Esophagus squamous epithelium (tissue), 5 donors: ENCODE measurements at places on chromosomes 11 and 22. TPM values are rescaled to one million over a fixed set of nuclear protein-coding genes. Genes with fewer than 3 reads are reported as not detected.

DNA sequence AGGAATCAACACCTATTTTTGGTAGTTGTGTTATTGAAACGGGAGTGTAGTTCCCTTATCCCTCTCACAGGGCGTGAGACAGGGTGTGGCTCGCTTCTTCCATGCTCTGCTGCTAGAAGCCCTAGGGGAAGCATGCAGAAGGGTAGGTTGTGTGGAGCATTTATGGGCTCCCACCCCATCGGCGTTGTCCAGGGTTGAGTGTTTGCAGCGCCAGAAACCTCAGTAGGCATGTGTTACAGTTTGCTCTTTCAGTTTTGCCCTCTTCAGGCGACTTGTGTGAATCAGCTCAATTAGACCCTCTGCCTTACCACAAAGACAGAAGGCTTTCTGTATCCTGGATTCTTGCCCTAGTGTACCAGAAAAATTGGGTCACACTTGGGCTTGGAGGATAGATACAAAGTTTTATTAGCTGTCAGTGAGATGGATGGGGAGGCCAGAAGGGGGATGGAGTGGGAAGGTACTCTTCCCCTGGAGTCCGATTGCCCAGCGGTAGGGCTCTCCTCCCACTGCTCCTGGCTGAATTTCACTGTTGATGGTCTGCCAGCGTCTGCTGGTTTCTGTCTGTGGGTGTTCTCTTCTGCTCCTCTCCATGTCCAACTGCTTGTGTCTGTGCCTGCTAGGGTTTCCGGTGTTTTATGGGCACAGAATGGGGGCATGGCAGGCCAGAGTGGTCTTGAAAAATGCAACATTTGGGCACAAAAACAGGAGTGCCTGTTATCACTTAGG, 358.3 kb upstream of the CTSC start:
- no peak for DNase-seq

- no peak for DNase-seq
Observed at GRCh38 chr11:127412722-127413380, 412.3 kb upstream of the KIRREL3 start.

GRCh38 chr11:128234143-128234542, 353.2 kb downstream of the ETS1 start:
- DNase-seq, result no peak

DNA sequence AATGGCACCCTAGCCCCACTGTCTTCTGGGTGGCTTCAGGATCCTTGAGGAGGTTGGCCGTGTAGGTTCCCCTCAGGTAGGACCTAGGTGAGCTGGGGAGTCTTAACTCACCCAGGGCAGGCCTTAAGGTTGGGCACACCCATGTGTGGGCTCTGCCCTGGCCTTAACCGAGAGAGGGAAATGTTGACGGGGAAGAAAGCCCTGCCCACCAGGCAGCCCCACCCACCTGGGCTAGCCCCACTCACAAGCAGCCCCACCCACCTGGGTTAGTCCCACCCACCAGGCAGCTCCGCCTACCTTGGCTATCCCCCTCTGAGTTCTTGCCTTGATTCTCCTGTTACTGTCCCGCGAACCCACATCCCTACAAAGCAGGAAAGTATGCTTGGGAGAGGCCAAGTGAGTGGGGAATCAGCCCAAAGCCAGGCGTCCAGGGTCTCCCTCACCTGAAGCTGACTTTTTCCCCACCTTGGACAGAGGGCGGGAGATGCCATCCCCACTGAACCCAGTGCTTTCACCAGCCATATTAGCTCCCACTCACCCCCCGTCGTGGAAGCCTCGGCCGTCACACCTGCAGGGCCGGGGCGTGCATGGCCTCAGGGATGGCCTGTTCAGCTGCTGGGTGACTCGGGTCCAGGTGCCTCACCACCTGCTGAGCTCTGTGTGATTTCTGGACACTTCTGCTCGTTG, at the start of gene MYEOV:
MYEOV (plus strand) TSS at position 337 of the 687 bp plus-strand sequence. CDS start 1,200 bp downstream, outside the sequence.
- no peak for DNase-seq

GRCh38 chr22:20112623-20113511, 3.0 kb upstream of the RANBP1 start:
- no peak for DNase-seq

DNA sequence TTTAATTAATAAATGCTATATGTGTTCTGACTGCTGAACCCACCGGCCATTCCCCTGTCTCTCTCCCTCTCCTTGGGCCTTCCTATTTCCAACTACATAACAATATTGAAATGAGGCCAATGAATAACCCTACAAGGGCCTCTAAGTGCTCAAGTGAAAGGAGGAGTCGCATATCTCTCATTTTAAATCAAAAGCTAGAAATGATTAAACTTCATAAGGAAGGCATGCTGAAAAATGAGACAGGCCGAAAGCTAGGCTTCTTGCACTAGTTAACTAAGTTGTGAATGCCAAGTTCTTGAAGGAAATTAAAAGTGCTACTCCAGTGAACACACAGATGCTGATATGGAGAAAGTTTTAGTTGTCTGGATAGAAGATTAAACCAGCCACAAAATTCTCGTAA, 109.2 kb downstream of the TSPAN18 start:
- DNase-seq, result no peak

DNA sequence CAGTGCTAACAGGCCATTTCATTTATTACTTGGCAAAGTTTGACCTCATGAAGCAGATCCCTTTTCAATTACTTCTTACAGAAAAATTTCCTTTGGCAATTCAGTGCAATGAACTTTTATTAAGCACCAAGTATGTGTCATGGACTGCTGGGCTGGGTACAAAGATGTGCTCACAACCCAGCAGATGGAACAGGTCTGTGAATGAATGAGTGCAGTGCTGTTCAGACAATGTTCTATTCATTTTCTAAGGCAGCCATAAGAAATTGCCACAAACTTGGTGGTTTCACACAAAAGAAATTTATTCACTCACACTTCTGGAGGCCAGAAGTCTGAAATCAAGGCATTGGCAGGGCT, 428.5 kb downstream of the SOX6 start:
- DNase-seq, result no peak

- no peak for DNase-seq
Observed at GRCh38 chr11:105856954-105857353, 165.1 kb downstream of the MSANTD4 start.

- DNase-seq, result no peak
Observed at GRCh38 chr22:29014293-29014692, 47.3 kb downstream of the C22orf31 start.

GRCh38 chr11:123690485-123690884, 36.1 kb upstream of the SCN3B start:
- no peak for DNase-seq

- DNase-seq, result no peak
Observed at GRCh38 chr22:20427945-20428417, 9.6 kb downstream of the SCARF2 start.

- no peak for DNase-seq
Observed at GRCh38 chr11:76752321-76753143, 30.6 kb upstream of the TSKU start.

DNA sequence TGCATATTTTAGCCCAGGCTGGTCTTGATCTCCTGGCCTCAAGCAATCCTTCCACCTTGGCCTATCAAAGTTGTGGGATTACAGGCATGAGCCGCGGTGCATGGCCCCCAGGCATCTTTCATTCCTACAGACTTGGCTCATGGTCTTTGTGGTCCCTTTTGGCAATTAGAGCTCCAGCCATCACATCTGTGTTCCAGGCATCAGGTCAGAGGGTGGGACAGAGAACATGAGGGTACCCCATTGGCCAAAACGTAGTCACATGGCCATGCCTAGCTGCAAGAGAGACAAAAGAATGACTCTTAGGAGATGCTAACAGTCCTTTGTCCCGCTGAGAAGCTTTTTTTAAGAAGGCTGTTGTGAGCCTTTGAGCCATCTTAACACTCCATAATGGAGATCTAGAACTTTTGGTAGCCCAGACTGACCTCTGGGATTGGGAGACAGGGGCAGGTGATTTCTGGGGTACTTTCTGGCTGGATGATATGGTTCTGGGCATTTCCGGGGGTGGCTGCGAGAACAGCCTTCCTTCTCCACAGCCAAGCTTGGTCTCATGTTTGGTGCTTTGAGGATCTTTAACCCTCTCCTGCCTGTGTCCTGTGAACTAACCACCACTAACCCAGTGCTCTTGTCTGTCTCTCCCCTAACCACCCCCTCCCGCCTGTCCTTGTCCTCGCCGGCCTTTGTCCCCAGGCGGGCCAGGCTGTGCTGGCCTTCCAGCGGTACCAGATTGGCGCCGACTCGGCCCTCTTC, 18.4 kb upstream of the TAB1 start:
- no peak for DNase-seq

- no peak for DNase-seq
Observed at GRCh38 chr11:8164746-8165145, 4.1 kb downstream of the RIC3 start.

DNA sequence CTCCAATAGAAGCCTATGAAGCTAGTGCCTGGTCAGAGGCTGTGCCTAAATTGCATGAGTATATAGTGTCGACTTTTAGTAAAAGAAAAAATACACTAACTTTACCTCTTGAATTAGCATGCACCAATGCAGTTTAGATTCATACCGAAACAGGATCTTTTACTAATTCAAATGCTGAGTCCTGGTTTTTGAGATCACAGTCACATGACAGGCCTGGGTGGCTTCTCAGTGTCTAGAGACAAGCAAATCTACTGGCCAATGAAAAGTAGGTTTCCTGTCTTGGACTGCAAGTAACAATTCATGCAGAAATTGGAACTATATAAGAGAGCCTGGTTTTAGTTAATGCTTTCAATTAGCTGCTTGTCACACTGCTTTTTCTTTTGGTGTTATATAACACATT, 7.2 kb downstream of the ARHGEF12 start:
- no peak for DNase-seq

DNA sequence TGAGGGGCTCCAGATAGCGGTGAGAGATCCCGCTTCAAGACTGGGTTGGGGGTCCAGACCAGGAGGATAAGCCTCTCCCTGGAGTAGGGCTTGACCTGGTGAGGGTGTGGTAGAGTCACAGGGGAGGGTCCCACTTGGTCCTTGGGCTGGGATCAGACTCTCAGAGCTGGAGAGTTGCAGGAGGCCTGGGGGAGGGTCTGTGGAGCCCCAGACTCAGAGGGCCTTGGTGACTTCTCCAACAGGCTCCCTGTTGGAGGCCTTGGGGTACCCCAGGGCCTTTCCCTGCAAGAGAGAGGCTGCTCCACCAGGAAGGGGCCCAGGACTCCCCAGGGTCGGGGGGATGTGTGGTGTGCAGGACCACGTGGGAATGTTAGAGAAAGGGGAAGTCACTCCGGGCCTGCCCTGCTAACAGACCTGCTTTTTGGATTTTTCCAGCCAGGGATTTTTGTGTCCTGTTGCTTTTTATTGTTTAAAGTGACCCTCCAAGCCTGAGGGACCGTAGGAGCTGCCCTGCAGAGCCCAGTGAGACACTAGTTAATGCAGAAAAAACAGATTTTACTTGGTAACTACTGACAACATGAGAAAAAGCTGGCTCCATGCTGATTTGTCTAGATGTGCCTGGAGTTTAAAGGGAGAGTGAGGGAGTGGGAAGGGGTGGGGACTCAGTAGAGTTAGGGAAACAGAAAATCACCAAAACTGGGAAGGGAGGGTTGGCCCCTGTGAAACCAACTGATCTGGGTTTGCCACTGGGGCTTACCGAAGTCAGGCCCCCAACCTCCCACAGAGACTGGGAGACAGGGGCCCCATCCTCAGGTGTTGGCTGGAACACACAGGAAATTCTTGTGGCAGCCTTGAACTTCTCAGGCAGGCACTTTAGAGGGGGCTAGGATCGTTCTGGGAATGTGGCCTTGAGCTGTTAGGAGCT, 801 bp upstream of the TXNRD2 start:
- no peak for DNase-seq

DNA sequence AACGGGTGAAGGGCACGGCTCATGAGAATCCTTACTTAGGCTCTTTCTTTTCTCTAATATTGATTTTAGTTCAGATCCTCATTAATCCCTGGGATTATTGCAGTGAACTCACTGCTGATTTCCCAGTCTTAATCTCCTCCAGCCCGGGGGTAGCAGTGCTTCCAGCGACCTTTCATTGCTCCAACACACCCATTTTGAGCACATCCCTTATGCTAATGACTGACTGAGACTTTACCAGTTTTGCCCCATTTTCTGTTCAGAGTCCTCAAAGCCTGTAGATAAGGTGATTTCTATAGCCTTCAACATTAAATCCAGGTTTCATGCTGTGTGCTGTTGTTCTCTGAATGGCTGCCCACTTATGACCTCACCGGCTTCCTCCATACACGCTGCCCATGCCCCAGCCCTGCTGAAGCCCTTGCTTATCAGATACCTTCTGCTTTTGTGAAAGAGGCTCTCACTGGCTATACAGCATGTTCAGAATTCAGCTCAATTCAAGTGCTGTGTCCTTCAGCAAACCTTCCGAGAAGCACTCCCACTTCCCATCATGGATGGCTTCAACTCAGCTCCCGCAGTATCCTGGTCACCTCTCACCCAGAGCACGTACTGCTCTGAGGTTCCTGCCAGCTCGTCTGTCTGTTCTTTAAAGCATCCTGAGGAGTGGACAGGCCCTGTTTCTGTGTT, 49.0 kb downstream of the PPFIA1 start:
- no peak for DNase-seq

DNA sequence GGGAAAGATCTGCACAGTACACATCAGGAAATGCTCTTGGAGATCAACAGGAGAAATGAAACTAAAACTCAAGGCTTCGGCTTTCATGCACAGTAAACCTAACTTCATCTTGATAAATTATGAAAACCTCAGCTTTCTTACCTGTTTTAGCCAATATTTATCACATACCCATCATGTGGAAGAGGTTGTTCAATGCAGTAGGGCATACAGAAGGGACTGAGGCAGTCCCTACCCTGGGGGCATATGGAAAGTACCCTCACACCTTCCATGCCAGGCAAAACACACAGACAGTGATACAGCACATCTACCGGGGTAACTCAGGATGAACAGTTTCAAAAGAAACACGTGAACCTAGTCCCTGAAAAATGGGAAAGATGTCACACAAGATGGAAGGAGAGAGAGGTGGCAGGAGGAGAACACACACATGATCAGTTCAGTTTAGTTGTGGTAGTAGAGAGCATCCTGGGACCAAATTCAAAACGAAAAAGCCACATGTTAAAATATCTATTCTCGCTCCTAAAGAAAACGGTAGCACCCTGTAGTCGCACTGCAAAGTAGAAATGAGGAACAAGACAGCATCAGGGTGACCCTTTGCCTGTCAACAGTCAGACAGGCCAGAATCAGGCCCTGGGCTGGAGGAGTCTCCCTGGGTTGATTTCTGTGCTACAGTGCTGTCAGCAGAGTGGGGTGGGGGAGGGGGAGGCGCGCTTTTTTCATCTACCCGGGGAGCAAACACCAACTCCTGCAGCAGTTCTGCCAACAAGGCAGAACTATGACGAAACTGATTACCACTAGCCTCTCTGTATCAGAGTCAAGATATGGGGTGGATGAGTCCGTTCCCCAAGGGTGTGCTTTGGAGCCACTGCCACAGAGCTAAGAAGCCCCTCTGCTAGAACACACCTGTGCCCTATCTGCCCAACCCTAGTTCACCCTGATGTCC, 1.3 kb downstream of the HIRA start:
- DNase-seq, result no peak

The FGF3 gene
- total RNA-seq, result not detected

The CELSR1 gene
- 42.7 TPM for total RNA-seq

The PHF21B gene
- total RNA-seq, result not detected

The ESAM gene
- 10.6 TPM for total RNA-seq

The OR5AL1 gene
- not detected for total RNA-seq

The NXPE1 gene
- not detected for total RNA-seq

The PRR33 gene
- total RNA-seq, result not detected

The ANKK1 gene
- total RNA-seq, result 1.3 TPM
